ENCODE measurements at places on chromosomes 5 and 9.

GRCh38 chr9:97842960-97843359 lies 10.1 kb upstream of the FOXE1 start:
- no peak for DNase-seq

DNA sequence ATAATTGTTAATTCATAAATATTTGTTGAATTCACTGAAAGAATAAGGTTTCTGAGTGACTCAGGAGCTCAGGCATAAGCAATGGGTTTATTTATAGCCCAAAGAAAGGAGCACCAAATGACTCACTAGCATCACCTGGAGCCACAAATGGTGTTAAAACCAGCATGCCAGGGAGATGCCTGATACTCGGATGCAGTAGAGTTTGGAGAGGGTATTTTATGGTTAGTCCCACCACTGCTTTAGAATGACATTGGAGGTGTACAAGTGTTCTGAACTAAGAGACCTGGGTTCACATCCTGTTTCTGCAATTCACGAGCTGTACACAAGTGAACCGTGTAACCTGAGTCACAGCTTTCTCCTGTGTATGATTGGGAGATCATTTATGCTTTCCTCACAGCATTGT lies 25.2 kb downstream of the CCL28 start:
- no peak for DNase-seq

DNA sequence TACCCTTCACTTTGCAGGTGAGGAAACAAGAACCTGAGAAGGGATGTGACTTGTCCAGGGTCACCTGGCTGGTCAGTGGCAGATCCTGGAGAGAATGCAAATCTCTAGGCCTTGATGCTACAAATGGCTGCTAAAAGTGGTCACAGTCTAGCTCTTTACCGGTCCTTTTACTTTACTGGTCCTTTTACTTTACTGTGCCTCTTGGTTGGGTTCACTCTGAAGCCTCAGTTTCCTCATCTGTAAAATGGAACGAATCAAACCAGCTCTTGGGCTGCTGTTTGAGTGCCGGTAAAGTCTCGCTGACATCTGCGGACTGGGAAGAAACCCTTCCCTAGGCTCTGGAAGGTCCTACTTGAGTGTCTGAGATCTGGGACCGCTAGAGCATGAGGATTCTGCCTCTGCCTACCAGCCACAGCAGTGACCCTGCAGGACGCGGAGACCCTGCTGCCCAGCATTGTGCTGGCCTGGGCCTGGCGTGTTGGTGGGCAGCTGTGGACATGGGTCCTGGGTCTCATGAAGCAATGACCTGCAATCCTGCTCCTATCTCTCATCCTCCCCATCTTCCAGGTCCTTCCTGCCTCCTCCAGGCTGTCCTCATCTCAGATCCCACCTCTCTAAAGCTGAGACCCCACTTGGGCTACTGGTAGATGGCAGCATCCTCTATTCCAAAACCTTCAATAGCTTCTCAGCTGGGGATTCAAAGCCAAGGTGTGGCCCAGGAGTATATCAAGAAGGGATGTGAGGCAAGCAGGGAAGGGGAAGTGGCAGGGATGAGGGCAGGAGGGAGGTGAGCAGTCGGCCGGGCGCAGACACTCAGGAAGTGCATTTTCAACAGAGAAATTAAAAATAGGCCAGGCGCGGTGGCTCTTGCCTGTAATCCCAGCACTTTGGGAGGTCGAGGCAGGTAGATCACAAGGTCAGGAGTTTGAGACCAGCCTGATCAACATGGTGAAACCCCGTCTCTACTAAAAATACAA lies 13.3 kb downstream of the CORO2A start:
- DNase-seq, result no peak

DNA sequence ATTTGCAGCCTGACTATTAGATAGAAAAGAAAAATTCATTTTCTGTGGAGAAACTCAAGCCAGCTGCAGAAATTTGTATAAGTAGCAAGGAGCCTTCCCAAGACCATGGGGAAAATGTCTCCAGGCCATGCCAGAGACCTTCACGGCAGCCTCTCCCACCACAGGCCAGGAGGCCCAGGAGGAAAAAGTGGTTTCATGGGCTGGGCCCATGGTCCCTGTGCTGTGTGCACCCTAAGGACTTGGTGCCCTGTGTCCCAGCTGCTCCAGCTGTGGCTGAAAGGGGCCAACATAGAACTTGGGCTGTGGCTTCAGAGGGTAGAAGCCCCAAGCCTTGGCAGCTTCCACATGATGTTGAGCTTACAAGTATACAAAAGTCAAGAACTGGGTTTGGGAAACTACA lies 73.3 kb upstream of the TTC23L start:
- DNase-seq, result no peak

DNA sequence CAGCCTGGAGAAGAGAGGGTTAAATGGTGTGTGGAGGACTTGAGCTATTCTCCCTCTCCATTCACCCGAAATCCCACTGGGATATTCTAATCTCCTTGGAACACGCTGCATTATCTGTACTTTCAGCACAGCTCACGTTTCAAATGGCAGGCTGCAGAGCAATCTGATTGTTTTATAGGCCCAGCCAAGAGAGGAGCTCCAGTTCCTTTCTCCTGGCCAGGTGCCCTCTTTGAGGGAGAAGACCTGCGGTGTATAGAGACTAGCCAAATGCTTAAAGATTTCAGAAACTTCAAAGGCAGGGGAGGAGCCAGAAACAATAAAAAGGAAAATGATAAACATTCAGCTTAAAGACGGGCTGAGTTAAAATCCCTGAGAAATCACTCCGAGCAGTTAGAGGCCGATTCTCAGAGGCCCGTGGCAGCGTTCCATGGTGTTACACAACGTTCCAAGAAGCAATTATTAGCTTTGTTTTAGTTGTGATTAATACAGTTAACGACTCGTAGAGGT lies 564.0 kb upstream of the KLF4 start:
- peak; percentile 68 for DNase-seq

- no peak for DNase-seq
These were observed 2.5 kb downstream of the LRRC26 start for GRCh38 chr9:137167277-137167746.

DNA sequence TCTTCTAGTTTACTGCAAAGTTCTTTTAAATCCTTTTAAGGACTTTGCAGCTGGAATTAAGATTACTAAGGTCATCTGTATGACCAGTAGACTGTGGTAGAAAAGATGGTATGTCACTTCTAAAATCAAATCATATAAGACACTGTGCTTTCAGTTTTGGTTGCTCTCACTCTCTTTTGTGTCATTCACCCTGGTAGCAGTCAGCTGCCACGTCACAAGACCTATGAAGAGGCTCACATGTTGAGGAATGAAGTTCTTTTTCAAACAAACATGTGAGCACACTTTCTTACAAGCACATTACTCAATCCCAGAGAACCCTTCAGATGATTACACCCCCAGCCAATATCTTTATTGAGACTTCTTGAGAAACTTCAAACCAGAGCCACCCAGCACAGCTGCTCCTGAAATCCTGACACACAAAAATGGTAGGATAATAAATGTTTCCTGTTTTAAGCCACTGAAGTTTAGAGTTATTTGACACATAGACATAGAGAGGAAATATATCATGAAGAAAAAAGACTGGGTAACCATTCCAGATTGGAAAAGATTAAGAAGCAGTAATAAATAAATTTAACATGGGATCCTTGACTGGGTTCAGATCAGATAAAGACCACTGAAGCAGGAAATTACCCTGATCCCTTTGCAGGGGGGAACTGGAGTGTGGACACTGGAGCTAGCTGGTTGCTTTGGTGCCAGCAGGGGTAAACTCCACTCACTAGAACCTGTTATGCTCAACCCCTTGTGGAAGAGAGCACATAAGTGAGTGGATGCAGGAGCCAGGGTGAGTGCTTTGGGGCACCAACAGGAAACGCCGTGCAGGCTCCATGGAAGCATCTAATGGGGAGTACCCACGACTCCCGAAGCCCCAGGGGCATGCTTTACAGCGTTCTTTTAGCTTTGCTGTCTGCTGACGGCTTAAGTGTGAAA lies 64.1 kb downstream of the SLCO4C1 start:
- DNase-seq, result no peak

DNA sequence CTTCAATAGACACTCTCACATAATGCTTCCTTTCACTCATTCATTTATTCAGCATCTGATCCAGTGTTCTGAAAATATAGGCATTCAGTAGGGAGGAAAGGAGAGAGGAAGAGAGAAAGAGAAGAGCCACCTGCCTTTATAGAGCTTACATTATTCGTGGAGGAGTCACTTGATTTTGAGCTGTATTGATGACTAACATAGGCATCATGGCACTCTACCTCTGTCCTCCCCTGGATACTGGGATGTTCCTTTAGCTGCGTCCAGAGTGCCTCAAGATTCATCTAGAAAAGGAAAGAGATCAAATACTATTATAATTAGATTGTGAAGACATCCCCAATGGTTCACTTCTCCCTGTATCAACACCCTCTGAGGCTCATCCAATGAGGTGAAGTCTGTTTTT lies 345.1 kb downstream of the SPATA31D1 start:
- DNase-seq, result no peak

DNA sequence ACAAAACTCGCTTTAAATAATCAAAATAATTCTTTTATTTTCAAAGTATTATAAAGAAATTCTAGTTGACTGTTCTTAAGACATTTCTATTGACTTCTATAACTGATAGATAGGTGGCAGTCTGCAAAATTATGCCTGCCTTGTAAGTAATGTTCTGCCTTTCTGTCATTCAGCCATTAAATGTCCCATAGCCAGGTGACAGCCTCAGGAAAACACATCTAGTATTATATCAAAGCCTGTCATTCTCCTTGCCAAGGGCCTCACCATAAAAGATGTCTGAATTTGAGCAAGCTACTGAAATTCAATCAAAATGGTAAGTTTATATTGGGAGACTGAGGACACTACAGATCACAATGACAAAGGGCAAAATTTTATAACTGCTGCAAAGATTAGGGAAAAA lies 170.4 kb upstream of the COX7C start:
- DNase-seq, result no peak

- DNase-seq, result peak; percentile 18
These were observed 1.1 kb downstream of the SLC31A1 start for GRCh38 chr9:113222482-113222841.

DNA sequence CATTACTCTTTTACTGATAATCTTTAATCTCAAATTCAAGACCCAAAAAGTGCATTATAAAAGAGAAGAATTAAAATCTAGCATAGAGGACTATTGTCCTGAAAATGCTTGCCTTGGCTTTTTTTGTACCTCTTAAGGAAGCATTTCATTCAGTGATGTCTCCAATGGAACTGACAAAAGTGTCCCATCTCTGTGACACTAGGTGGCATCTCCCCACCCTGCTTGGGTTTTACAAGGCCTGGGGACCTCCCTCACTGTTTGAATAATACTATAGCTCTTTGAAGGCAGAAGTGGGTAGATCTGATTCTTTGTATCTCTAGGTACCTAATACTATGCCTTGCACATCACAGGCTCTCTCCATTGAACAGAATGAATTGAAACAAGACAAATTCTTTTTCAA lies 180.6 kb downstream of the EPB41L4A start:
- DNase-seq, result no peak

- peak; percentile 75 for DNase-seq
These were observed 115.4 kb downstream of the HSD17B3 start for GRCh38 chr9:96186591-96187011.

DNA sequence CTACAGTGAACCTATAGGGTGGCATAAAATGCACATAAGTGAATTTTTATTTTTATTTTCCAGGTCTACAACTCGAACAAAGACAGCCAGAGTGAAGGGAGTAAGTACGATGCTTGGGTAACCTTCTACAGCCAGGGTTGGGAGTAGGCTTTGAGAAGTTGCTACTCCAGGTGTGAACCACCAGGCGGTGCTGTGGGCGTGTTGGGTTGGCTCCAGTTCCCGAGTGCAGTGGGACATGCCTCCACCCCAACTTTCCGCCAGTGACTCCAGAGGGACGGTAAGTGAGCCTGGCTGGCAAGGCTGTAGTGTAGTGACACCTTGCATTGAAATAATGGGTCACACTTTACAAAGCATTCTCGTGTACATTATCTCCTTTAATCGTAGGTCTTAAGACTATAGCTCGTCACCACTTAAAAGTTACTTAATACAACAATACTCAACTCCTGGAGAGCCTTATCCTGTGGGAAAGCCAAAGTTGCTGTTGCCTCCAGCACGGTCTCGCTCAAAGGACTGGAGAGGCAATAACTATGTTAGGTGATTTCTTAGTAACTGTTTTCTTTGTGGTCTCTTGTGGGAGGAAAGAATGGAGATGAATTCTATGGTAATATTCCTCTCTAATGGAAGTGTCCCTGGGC lies 244.0 kb downstream of the ARHGAP26 start:
- DNase-seq, result peak; percentile 19

DNA sequence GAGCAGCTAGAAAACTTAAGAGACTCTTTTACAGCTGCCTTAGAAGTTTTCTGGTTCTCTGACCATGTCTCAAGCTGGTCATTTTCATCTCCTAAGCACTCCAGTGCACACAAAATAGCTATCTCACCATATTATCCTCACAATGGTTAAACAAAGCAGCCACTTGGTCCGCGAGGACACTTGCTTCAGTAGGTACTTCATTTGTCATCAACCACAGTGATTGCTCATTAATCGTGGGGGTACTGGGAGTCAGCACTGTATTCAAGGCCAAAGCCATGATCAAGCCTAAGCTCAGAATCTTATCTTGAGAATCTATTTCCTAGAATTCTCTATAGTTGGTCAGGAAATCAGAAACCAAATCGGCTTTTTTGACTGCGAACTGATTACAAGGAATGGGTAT lies 2.9 kb downstream of the ARL14EPL start:
- no peak for DNase-seq

GRCh38 chr9:106405871-106406435 lies 457.0 kb upstream of the ZNF462 start:
- DNase-seq, result no peak

GRCh38 chr5:54644226-54644625 lies 126.7 kb downstream of the SNX18 start:
- DNase-seq, result no peak

- DNase-seq, result no peak
These were observed 130.4 kb upstream of the SLIT3 start for GRCh38 chr5:169431386-169431785.

GRCh38 chr9:76162086-76162730 lies 232.0 kb downstream of the RFK start:
- DNase-seq, result no peak

- DNase-seq, result no peak
These were observed 240.3 kb upstream of the TRPC7 start for GRCh38 chr5:136605638-136606037.

- DNase-seq, result no peak
These were observed 1378.5 kb upstream of the NUDT12 start for GRCh38 chr5:104941030-104941645.

DNA sequence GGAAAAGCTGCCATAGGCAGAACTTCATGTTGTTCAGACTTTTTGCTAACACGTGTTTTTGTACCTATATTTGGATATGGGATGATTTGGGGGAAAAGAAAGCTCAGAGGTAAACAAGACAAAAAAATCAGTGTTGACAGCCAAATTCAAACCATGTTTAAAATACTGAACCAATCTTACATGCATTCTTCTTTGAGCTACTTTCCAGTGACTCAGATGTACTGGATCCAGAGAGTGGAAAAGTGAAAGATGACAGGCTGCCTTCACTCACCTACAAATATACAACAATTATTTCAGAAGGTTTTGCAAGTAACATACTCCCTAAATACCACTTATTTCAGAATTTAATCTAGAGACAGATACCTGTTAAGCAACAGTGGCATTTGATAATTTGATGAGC lies 165.7 kb downstream of the MPDZ start:
- DNase-seq, result no peak
